ENCODE measurements at places on chromosomes 2 and 18.
A peak's percentile ranks its signal among the peaks of the same experiment; 100 is the strongest.

- DNase-seq: peak; percentile 99
These were observed 56.7 kb downstream of the ALPK2 start for GRCh38 chr18:58572181-58572580.

GRCh38 chr2:236700703-236701102 is 131.1 kb downstream of the ACKR3 start:
- no peak for DNase-seq

DNA sequence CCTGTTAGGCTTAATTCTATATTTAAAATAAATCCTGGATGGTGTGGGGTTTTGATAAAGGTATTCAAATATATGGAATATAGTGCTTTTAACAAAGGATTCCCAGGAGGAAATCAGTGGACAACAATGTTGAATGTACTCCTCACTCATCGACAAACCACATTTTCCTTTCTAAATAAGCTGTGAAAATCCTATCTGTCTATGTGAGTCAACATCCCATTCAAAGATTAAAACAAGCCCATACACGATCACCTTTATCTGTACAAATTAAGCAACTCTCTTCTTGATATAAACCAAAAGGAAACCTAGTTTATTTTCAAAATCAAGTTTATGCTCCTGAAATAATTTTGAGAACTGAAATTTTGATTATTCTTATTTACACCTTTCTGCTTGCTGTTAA is 153.4 kb downstream of the ERBB4 start:
- DNase-seq: no peak

GRCh38 chr2:100265226-100265625 is 57.1 kb downstream of the LONRF2 start:
- DNase-seq: no peak

GRCh38 chr2:42800981-42801380 is 8.6 kb upstream of the HAAO start:
- DNase-seq: no peak

DNA sequence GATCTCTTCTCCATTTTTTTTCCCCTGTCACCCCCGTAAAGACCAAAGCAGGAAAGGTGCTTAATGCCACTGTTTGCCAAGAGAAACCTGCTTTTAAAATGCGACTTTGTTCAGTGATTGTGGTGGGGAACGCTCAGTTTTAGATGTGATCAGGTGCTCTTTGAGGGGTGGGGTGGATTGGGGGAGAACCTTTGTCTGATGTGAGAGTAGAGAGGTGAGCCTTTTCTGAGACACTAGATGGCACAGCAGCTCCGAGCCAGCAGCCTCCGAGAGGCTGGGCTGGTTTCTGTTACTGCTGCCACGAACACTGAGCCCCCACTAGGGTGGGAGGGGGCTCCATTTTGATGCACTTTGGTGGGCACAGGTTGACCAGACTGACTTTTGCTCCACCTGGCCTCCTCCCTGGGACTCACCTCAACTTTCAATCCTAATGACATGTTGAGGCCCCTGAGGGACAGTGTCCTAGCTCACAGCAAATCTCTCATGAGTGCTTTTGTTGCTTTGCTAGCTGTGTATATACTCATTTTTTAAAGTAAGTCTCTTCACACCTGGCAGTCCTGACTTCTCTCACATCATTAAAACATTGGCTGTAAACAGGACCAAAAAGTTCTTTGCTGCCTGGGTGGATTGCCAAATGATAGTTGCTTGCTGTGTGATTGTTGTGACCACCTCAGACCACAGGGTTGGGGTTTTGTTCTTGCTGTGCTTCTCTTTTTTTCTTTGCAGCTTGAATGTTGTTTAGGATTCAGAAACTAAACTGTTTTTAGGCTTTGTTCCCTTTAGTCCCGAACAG is 98.2 kb upstream of the MAP3K20 start:
- DNase-seq: no peak

- no peak for DNase-seq
These were observed 21.0 kb upstream of the SELENOI start for GRCh38 chr2:26324903-26325302.

GRCh38 chr2:98819231-98819766 is 88.4 kb upstream of the MGAT4A start:
- no peak for DNase-seq

GRCh38 chr2:165120740-165121467 is 82.9 kb downstream of the SCN3A start:
- DNase-seq: no peak

- no peak for DNase-seq
These were observed 1948.4 kb upstream of the PIK3C3 start for GRCh38 chr18:40006634-40007033.

GRCh38 chr2:183024339-183025095 is 13.7 kb downstream of the NCKAP1 start:
- peak; percentile 61 for DNase-seq

DNA sequence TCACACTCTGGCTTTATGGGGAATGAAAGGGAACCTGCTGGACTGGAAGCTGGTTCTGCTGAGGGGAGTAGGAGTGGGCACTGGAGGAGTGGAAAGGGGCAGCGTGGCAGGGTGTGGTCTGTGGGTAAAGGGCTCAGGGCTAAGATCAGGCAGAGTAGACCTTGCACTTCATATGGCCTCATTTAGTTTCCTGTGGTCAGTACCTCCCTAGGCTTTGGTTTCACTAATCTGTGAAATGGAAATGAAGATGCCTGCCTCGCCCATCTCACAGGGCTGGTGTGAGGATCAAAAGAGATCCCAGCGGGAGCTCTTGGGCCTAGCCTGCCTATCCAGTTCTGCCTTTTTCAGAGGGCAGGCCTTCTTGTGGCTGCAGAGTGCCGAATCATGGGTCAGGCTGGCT is 208.7 kb downstream of the LOXHD1 start:
- DNase-seq: no peak

DNA sequence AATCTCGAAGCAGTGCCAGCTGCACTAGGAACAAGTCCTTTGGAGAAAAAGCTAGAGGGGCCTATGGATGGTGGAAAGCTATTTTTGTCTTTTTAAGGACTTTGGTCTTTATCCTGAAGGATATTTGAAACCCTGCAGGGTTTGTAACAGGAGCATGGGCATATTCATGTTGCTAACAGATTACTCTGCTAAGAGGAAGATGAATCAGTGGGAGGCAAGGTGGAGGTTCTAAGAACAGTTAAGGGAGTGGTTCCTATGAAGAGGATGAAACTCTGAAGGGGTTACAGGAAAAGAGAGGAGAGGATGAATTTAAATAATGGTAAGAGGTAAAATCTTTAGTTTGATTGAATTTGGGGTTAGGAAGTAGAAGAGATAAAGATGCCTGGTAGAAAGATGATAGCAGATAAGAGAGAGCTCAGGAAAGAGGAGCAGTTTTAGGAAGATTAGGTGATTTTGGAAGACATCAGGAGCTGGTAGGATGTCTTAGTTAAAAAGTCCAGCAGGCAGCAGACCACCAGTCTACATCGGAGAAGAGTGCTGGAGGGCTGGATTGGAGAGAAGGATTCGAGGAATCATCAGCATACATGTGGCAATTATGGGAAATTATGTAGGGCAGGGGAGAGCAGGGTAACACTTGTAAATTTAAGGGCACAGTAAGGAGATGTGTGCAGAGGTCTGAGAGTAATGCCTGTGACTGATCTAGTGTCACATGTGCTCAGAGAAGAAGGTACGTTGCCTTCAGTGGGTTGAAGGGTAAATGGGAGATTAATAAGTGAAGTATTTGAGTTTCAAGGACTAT is 39.3 kb upstream of the C1GALT1C1L start:
- no peak for DNase-seq

- DNase-seq: peak; percentile 82
These were observed 150.7 kb downstream of the RAB3GAP1 start for GRCh38 chr2:135202751-135203150.

GRCh38 chr2:187057466-187057865 is 208.5 kb upstream of the ZSWIM2 start:
- DNase-seq: no peak

- DNase-seq: no peak
These were observed 425.4 kb upstream of the MMADHC start for GRCh38 chr2:150012986-150013385.

- DNase-seq: no peak
These were observed 4.8 kb downstream of the ASB18 start for GRCh38 chr2:236259371-236259770.

DNA sequence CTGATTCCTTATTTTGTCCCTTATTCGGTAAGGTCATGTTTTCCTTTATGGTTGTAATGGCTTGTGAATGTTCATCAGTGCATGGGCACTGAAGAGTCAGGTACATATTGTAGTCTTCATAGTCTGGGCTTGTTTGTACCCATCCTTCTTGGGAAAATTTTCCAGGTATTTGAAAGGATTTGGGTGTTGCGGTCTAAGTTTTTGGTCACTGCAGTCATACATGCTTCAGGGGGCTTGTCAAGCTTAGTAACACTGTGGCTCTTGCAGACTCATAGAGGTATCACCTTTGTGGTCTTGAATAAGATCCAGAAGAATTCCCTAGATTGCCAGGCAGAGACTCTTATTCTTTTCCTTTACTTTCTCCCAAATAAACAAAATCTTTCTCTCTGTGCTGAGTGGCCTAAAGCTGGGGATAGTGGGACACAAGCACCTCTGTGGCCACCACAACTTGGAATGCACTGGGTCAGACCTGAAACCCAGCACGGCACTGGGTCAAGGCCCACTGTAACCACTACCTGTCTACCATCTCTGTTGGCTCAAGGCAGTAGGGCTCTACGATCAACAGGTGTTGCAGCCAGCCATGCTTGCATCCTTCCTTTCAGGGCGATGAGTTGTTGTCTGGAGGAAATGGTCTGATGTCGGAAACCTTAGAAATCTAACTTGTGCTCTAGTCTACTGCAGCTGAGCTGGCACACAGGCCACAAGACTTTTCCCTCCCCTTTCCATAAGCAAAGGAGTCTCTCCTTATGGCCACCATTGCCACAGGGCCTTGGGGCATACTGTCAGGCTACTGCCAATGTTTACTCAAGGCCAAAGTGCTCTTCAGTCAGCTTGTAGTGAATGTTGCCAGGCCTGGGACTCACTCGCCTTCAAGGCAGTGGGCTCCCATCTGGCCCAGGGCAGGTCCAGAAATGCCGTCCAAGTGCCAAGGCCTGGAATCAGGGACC is 21.5 kb downstream of the IL1RN start:
- DNase-seq: peak; percentile 12

Data from fibroblast of lung (primary cell).